ENCODE measurements at places on chromosomes 4 and X. TPM values are rescaled to one million over a fixed set of nuclear protein-coding genes. Genes with fewer than 3 reads are reported as not detected.

- DNase-seq, result no peak
- H3K4me1 ChIP-seq, result no peaks in the 10 kb centered on the region
- H3K36me3 ChIP-seq, result no peaks in the 10 kb centered on the region
- H3K4me3 ChIP-seq, result no peak overlapping the region
- H3K27ac ChIP-seq, result no peak overlapping the region
- H3K27me3 ChIP-seq, result no peaks in the 10 kb centered on the region
Measured at GRCh38 chr4:84325625-84326024, 173.5 kb downstream of the NKX6-1 start.

DNA sequence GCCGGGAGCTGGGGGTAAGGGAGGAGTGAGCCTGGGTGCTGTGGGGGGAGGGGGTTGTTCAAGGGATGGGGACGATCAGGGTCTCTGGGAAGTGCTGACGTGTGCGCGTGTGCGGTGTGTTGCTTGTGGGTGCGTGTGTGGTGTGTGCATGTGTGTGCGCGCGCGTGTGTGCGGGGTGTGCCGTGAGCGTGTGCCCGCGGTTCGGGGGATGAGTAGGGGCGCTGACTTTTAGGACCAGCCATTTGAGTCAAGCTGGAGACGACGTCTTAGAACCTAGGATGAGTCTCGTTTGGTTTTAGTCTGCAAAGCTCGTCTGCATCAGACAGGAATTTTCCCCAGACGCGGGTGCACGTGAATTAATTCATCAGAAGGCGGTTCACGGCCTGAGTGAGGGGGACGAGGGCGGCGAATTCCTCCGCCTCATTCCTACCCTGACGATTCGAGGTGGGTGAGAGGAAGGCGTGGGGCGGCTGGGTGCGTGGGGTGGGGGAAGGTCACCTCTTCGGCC, 950 bp upstream of the TMEM271 start:
- no peak overlapping the region for H3K27ac ChIP-seq
- peaks cover 95% of the 10 kb centered on the region for H3K27me3 ChIP-seq
- H3K4me1 ChIP-seq, result peaks cover 17% of the 10 kb centered on the region
- H3K4me3 ChIP-seq, result peak overlapping the region; percentile 21

DNA sequence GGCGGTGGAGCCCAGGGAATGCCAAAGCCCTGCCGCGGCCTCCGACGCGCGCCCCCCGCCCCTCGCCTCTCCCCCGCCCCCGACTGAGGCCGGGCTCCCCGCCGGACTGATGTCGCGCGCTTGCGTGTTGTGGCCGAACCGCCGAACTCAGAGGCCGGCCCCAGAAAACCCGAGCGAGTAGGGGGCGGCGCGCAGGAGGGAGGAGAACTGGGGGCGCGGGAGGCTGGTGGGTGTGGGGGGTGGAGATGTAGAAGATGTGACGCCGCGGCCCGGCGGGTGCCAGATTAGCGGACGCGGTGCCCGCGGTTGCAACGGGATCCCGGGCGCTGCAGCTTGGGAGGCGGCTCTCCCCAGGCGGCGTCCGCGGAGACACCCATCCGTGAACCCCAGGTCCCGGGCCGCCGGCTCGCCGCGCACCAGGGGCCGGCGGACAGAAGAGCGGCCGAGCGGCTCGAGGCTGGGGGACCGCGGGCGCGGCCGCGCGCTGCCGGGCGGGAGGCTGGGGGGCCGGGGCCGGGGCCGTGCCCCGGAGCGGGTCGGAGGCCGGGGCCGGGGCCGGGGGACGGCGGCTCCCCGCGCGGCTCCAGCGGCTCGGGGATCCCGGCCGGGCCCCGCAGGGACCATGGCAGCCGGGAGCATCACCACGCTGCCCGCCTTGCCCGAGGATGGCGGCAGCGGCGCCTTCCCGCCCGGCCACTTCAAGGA, at the start of gene FGF2:
TSS of gene FGF2 (plus strand) at position 279 of the 705 bp plus-strand sequence. CDS start at position 623, 344 bp downstream.
- H3K4me3 ChIP-seq, result peak within 1 kb of the TSS; percentile 77
- DNase-seq, result peak; percentile 67
- no peaks in the 10 kb centered on the region for H3K36me3 ChIP-seq
- peak within 1 kb of the TSS; percentile 79 for H3K27ac ChIP-seq
- no peaks in the 10 kb centered on the region for H3K27me3 ChIP-seq

GRCh38 chrX:53075011-53075410, 7.2 kb upstream of the TSPYL2 start:
- no peaks in the 10 kb centered on the region for H3K36me3 ChIP-seq
- H3K4me3 ChIP-seq, result no peak overlapping the region
- H3K4me1 ChIP-seq, result no peaks in the 10 kb centered on the region
- H3K27me3 ChIP-seq, result no peaks in the 10 kb centered on the region

DNA sequence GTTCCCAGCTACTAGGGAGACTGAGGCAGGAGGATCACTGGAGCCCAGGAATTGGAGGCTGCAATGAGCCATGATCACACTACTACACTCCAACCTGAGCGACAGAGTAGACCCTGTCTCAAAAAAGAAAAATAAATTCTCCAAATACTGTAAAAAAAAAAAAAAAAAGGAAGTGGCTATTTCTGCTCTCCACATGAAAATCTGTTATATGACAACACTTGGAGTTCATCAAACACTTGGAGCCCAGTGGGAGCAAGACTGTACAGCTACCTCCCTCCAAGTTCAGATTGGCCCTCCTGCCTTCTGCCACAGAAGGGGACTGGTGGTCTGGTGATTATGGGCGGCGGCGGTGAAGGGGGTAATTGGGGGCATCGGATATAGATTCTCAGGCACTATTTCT, 9.0 kb upstream of the CLDN34 start:
- H3K4me3 ChIP-seq, result no peak overlapping the region
- no peaks in the 10 kb centered on the region for H3K4me1 ChIP-seq
- H3K27me3 ChIP-seq, result no peaks in the 10 kb centered on the region
- no peak overlapping the region for H3K27ac ChIP-seq
- DNase-seq, result no peak

DNA sequence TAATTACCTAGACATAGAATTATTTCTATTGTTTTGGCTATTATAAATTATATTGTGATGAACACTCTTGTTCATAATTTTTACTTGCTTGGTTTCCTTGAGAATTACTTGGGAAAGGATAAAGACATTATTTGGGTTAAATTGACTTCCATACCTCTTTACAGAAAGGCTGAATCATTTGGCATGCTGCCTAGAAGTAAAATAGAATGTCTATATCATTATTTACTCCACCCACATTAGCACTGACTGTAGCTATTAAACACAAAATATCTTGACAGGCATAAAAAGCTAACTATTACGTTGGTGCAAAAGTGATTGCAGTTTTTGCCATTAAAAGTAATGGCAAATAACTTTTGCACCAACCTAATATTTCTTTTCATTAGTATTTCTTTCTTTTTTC, 29.7 kb upstream of the ADH6 start:
- no peaks in the 10 kb centered on the region for H3K36me3 ChIP-seq
- H3K4me1 ChIP-seq, result no peaks in the 10 kb centered on the region
- H3K27me3 ChIP-seq, result no peaks in the 10 kb centered on the region
- no peak overlapping the region for H3K27ac ChIP-seq
- DNase-seq, result no peak
- H3K4me3 ChIP-seq, result no peak overlapping the region

DNA sequence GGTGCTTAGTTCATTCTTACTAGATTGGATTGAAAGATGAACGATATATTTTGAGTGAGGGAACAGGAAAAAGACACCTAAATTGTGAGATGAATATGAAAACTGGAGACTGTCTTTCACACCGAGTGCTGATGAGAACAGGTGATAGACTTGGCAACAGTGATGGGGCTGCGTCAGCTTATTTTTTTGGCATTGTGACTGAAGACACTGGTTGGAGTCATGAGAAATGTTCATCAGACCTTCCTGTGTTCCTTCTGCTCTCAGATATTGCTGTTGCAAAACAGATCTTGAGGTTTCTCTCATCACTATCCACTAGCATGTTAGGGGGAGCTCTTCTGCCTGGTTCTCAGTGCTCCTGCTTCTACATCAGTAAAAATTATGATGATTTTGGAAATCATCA, 124.2 kb upstream of the KCNIP4 start:
- H3K4me1 ChIP-seq, result no peaks in the 10 kb centered on the region
- DNase-seq, result no peak
- no peaks in the 10 kb centered on the region for H3K27me3 ChIP-seq
- H3K4me3 ChIP-seq, result no peak overlapping the region
- no peak overlapping the region for H3K27ac ChIP-seq

- peak; percentile 86 for DNase-seq
- H3K36me3 ChIP-seq, result no peaks in the 10 kb centered on the region
- peak within 1 kb of the TSS; percentile 73 for H3K4me3 ChIP-seq
- H3K27ac ChIP-seq, result peak within 1 kb of the TSS; percentile 35
- peaks cover 19% of the 10 kb centered on the region for H3K27me3 ChIP-seq
Measured at GRCh38 chr4:155376387-155377268, at the start of gene MAP9. TSS of gene MAP9 (minus strand) at chr4:155376965. CDS start at chr4:155375850, 1,115 bp downstream.

ARHGAP36 gene
- not detected for total RNA-seq

F8A3 gene
- 0.19 TPM for total RNA-seq

CENPVL1 gene
- total RNA-seq, result not detected

FRAS1 gene
- total RNA-seq, result 1.4 TPM

HEPH gene
- 26.2 TPM for total RNA-seq

NOX1 gene
- not detected for total RNA-seq
